ENCODE measurements at places on chromosomes 16 and 17.

GRCh38 chr17:69480245-69480644 is 65.7 kb downstream of the MAP2K6 start:
- no peak for DNase-seq

DNA sequence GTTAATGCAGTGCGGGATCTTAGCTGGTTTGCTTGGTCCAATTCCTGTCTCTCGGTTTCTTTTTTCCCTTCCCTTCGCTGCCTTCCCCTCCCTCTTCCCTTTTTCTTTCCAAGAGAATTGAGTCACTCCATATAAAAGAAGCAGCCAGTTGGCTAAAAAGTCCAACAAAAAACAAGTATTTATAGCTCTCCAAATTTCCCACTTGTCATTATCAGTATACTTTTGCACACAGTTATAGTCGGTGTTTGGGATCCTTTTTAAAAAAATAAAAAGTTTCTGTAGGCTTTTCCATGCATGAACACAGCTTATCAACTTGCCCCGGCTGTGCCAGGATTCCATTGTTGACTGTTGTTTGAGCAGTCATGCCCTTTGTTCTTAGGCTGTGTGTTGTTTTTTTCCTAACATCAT is 24.9 kb downstream of the HMOX2 start:
- no peak for DNase-seq

DNA sequence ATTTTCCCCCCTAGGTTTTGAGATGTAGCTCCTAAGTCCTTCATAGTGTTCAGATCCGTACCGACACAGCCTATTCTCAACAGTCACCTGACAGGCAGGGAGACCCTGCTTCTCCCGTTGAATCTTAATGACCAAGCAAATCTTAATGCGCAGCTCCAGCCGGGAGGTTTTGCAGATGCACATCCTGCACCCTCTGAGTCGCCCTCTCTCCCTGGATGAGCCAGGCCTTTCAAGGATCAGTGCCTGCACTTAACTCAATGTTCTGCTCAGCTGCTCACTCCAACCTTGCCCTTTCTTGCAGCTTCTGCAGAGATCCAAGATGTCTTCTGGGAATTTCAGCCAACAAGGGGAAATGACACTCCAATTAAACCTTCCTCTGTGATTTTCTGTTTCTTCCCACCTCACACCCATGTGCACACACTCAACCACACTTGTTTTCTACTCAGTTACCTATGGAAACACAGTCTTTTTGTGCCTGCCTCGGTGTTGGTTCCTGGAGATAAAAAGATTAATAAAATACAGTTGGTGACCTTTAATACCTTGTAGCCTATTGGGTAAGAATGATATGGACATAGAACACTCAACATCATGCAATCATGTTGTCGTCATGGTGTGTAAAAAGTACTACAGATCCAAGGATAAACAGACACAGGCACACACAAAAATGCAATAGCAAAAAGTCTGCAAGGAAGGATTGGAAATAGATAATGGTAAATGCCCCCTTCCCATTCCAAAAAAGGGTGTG is 76.9 kb upstream of the DYNLRB2 start:
- no peak for DNase-seq

DNA sequence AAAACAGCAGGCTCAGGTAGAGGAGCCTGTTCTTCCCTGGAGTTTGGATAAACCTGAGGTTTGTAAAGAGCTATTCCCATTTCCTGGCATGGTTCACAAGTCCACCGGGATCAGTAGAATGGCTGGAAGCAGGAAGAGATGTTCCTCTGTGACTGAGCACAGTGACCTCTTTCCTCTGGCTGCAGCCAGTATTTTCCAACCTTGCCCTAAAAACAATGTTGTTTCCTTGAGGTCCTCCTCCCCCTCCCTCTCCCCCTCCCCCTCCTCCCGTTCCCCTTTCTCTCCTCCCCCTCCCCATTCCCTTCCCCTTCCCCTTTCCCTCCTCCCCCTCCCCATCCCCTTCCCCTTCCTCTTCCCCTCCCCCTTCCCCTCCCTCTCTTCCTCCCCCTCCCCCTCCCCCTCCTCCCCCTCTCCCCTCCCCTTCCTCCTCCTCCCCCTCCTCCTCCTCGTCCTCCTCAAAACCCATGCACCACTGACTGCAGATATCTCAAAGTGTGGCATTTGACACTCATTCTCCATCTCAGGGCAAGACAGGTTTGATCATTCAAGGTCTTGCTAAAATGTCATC is 58.9 kb upstream of the MON1B start:
- DNase-seq = no peak

- peak; percentile 4 for DNase-seq
Observed at GRCh38 chr16:90077757-90078578, 837 bp upstream of the PRDM7 start.

- no peak for DNase-seq
Observed at GRCh38 chr16:27322858-27323780, 9.3 kb downstream of the IL4R start.

- DNase-seq = no peak
Observed at GRCh38 chr16:12426122-12426521, 377.6 kb downstream of the CPPED1 start.

DNA sequence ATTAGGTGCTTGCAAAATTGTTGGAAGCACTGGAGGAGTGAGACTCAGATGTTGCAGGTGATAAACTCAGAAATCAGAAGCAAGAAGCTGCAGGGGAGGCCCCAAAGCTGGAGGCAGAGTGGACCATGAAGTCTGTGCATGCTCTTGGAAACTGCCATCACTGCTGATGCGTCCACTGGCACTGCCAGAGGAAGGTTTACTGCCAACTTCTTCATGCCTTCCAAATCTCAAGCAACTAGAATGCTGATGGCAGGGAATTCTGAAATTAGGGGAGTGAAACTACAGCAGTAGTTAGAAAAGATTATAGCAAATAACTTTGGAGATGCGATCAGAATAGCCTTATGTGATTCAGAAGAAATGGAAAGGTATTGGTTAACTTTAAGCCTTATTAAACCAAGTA is 277.1 kb upstream of the SDK2 start:
- DNase-seq = no peak

GRCh38 chr17:73262676-73263642 is 1.3 kb upstream of the CPSF4L start:
- DNase-seq = no peak

DNA sequence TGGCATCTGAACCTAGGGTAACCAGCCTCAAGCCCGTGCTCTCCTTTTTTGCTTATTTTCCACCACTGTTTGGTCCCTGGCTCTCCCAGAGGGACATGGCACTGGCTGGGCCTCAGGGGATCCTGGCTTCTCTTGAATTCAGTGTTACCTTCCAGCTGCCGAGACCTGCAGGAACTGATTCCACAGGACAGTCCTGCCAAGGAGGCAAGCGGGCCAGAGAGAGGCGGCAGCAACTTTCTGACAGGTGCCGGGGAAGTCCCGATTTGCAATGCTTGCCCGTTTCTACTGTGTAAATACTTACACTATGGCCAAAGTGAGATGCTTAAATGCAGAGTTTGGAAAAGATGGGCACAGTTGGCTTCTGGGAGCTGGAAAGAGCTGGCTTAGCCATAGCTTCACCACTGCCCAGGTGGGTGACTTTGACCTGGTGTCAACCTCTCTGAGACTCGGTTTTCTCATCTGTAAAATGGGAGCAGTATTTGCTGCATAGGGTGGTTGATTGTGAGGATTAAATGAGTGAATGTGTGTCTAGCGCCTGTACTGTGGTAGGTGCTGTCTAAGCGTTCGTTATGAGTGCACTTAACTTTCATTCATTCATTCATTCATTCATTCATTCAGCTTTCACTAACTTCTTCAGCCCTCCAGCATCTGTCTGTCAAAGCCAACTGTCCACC is 124.9 kb downstream of the CMIP start:
- DNase-seq = no peak

DNA sequence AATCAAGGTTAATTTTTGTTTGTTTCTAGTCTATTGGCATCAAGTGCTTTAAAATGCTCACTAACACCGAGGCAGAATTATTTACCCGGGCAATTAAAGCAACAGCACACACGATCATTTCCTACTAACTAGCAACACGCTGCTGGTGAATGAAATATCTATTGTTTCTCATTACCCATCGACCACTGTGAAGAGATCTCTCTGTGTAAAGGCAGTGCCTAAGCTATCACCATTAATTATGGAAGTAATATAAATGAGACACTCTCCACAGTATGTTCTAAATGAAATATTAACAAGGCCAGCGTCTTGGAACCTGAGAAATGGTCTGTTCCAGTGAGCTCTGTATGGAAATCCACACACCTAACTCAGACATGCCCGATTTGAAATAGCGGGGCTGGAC is 397.6 kb downstream of the MAF start:
- DNase-seq = no peak

DNA sequence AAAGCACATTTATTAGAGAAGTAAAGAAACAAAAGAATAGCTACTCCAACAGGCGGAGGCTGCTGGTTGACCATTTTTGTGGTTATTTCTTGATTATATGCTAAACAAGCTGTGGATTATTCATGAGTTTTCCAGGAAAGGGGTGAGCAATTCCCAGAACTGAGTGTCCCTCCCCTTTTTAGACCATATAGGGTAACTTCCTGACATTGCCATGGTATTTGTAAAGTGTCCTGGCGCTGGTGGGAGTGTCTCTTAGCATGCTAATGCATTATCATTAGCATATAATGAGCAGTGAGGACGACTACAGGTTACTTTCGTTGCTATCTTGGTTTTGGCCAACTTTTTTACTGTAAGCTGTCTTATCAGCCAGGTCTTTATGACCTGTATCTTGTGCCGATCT is 12.2 kb upstream of the HS3ST4 start:
- no peak for DNase-seq

DNA sequence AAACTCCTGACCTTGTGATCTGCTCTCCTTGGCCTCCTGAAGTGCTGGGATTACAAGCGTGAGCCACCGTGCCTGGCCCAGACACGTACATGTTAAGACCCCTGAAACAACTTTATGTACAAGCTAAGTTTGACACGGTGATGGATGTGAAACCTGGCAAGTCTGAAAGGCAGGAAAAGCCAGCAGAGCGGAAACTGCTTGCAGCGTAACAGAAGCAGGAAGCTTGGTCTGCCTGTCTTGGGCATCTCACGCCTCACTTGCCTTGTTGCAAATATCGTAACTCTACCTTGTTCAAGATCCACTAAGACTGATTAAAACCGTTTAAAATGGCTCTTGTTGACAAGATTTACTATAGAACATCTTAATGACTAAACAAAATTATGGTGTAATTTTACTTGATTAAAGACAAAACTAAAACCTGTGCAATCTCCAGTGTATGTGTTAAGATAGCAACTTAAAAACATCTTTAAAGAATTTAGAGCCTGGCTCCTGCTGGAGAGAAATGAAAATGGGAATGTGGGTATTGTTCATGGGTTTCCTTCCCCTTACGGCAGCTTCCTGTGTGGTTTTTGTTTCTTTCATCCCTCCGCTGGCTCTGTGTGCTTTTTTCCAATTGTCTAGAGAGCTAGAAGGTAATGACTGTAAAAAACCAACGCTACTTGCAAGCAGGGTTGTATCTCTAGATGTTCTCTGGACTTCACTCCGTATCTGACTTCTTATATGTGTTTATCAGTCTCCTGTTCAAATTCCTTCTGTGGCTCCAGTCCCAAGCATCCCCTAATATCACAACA is 477.6 kb downstream of the XYLT1 start:
- DNase-seq = no peak

- no peak for DNase-seq
Observed at GRCh38 chr17:77188084-77189066, 47.6 kb downstream of the SEC14L1 start.

GRCh38 chr16:88580371-88580770 is 10.2 kb downstream of the ZC3H18 start:
- no peak for DNase-seq

DNA sequence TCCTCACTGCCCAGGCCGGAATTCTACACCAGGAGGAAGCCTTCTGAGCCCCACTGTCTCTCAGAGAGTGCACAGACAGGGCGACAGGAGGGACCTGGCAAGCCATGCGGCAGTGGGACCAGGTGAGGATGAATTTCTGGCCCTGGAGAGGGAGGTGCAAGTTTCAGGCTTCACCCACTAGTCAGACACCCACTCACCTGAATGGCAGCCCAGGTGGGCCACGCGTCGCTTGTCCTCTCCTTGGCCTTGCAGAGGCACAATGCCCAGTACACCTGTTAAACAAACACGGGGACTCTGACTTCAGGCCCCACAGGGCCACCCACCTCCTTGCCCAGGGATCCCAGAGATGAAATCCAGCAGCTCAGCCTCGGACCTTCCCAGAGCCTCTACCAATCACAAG is 4.2 kb downstream of the CORO7 start:
- no peak for DNase-seq

DNA sequence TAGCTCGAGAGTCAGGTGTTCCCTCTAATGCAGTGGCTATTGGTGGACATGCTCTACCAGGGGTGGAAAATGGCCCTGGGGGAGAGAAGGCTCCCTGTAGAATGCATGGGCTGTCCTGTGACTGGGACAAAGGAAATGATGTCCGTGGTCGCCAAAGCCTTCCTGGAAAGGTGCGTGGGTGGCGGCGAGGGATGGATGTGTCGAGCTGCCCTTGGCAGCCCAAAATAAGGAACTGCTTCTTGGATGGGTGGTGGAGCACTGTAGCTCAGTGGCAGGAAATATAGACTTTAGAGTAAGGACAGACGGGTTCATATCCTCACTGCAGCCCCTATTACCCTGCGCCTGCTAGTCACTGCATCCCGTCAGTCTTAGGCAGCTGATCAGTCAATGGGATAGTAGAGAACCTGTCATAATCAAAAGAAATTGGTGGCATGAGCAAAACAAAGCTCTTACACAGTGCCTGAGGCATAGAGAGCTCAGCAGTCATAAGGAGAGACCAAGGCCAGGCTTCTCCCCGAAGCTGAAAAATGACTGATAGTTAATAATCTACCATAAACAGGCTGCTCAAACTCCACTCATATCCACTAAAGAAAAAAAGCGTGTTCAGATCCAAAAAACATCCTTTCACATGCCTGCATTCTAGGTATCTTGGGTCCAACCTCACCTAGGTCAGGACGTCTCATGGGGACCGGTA is 123.5 kb upstream of the PLCG2 start:
- no peak for DNase-seq

DNA sequence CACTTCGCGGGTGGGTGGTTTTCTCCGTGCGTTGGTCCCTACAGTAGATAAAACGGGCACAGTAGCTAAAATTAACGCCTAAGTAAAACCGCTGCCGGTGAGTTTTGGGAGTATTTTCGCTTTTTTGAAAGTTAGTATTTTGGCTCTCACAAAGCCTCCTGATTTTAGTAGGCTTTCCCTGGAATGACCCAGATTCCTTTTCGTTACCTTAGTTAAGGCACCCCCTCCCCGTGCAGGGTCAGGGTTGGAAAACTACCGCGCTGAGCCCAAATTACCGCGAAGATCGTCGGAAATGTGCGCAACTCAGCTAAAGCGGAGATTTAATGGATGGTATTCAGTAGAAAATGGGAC is 28.3 kb upstream of the ST6GALNAC1 start:
- no peak for DNase-seq

GRCh38 chr16:19833581-19833980 is 51.1 kb downstream of the GPRC5B start:
- DNase-seq = no peak

DNA sequence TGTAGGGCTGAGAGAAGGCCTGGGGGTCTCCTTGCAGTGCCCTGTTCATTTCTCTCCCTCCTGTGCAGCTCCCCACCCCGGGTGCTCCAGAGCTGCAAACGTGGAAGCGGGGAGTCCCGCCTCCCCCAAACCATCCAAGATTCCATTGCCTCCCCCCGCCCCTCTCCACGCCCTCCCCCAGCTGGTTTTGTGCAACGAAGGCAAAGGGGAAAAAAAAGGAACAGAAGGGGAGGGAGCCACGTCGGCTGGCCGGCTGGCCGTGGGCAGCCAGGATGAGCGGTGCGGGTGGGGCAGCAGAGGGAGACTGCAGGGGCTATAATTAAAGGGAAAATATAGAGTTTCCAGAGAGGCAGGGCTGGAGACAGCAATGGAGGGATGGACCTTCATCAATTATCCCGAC is 1.7 kb upstream of the COL1A1 start:
- DNase-seq = no peak

Data from BJ (cell line).